ENCODE measurements at places on chromosomes 4 and X.

DNA sequence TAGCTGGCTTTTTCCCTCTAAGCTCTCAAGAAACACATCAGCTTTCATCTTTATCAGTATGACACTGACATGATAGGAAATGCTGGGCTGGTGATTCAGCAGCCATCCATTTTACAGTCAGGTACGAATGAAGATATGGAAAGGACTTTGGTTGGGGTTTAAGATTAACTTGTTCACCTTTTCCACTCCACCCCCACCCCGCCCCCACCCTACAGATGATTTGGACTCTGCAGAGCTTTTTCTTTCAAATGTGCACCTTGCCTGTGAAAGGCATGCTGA is 132.6 kb downstream of the AKAP4 start:
- no peak for DNase-seq

- DNase-seq, result no peak
Measured at GRCh38 chrX:132673331-132673730, 184.5 kb upstream of the MBNL3 start.

DNA sequence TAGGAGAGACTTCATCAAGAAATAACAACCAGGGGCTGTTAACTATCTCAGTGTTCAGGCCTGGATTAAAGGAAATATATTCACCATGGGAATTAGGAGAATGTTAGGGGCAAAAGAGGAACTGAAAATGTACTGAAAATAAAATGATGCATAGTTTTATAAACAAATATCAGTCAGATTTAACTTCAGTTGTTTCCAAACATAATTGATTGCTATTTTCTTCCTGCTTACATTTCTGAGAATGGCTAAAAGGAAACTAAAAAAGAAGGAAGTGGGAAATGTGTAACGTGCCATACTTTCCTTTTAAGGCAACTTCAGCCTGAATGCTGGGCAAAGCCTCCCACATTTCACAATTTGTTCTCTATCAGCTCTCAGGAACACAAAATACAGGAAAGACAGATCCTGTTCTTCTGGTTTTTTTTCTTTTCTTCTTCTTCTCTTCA is 178.1 kb downstream of the MAML3 start:
- DNase-seq, result no peak

DNA sequence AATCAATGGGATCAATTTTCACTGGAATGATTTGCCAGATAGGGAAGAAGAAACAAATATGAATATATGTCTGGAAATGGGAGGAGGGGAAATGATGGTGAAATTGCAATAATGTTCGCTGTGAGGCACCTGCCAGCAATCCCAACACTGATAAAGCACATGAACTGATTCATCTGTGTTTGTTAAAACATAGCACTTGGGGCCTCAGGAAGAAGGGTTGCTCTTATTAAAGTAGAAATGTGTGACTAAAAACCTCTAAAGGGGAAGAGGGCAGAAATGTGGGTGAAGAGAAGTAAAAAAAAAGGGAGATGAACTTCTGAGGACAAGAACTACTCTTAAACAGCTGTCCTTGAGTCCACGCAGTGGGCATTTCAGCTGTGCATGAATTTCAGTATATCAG is 101.4 kb downstream of the C4orf51 start:
- DNase-seq, result no peak

DNA sequence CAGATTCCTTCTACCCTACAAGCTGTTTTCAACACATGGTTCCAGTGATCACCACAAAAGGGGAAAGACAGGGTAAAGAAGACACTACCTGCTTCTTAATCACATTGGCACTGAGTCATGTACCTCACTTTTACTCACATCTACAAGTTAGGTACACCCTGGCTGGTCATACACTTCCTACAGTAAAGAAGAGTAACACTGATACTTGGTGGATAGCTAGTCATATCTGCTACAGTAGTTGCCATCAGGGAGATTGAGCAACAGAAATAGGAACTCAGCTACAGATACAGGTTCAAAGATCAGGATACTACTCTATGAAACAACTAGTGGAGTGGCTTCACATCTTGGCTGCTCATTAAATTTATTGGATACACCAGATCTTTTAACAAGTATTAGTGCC is 105.4 kb upstream of the DIAPH2 start:
- no peak for DNase-seq

DNA sequence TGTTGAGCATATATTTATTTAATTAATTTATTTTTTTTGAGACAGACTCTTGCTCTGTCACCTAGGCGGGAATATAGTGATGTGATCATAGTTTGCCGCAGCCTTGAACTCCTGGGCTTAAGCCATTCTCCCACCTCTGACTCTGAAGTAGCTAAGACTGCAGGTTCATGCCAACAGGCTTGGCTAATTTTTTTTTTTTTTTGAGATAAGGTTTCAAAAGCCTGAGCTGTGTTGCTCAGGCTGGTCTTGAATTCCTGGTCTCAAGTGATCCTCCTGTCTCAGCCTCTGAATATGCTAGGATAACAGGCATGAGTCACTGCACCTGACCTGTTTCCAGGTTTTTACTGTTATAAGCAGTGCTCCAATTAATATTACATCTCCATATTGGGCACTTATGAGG is 4.8 kb downstream of the ADD1 start:
- no peak for DNase-seq

GRCh38 chrX:8916697-8917096 is 115.5 kb upstream of the FAM9A start:
- DNase-seq, result no peak

DNA sequence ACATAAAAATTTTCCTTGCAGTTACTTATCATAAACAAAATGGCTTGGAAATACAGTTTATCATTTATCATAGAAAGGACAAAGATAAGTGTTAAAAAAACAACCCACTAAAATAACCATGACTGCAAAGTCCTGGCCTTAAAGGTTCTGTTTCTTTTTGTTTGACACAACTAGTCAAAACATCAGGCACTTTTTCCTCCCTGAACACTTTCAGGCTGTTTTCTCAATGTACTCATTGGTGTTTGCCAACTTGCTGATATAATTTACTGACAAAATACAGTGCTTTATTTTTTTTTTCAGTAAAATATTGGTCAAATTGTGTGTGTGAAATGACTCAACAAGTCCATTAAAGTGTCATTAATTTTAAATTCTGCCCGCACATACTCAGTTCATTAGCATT is 156.6 kb downstream of the ADGRL3 start:
- no peak for DNase-seq

DNA sequence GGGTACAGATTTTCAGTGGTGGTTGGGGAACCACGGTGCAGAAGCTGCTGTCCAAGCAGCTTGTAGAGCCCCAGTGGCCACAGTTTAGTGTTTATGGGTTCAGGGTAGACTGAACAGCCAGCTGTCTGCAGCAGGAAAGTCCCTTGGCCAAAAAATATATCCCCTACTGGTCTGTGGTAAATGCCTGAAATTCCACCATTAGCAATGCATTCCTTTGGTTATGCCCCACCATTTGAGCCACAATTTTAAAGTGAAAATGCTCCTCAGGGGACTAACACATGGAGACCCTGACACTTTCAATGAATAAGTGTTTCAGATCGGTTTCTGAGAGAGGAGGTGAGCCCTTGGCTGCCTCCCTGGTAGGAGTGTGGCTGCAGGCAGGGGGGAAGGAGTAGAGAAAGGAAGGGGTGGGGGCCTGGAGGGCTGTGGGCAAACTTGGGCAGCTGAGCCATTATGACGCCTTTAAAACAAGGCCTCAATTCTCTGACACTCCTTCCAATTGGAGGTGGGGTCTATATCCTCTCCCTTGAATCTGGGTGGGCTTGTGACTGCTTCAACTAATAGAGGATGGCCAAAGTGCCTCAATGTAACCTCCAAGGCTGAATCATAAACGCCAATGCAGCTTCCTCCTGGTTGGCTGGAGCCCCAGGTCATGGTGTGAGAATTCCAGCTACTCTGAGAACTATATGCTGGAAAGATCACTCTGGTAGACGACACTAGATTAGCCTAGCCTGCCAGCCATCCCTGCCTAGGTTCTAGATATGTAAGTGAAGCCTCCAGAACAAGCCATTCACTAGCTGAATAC is 75.8 kb upstream of the ATP6AP2 start:
- DNase-seq, result no peak

GRCh38 chr4:65670331-65671031 is at the start of gene EPHA5:
TSS of gene EPHA5 (minus strand) at chr4:65670489. CDS start at chr4:65669742, 747 bp downstream.
- peak; percentile 88 for DNase-seq

- no peak for DNase-seq
Measured at GRCh38 chrX:127621780-127622179, 430.4 kb downstream of the ACTRT1 start.

DNA sequence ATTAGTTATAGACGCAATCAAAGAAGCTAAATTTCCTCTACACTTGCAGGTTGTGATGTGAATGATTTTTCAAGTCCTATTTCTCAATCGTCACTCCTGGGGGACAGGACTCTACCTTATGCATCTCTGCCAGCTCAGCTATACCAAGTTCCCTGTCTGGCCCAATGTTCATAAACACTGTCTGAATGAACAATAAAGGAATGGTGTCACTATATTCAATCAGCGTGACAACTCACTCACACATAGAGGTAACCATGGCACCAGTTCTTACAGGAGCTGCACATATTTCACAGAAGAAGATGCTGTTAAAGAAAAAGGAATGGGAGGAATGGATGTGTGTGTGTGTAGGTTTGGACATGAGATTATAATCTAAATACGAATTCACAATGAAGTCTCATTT is 280.6 kb downstream of the PPP1R2C start:
- no peak for DNase-seq

DNA sequence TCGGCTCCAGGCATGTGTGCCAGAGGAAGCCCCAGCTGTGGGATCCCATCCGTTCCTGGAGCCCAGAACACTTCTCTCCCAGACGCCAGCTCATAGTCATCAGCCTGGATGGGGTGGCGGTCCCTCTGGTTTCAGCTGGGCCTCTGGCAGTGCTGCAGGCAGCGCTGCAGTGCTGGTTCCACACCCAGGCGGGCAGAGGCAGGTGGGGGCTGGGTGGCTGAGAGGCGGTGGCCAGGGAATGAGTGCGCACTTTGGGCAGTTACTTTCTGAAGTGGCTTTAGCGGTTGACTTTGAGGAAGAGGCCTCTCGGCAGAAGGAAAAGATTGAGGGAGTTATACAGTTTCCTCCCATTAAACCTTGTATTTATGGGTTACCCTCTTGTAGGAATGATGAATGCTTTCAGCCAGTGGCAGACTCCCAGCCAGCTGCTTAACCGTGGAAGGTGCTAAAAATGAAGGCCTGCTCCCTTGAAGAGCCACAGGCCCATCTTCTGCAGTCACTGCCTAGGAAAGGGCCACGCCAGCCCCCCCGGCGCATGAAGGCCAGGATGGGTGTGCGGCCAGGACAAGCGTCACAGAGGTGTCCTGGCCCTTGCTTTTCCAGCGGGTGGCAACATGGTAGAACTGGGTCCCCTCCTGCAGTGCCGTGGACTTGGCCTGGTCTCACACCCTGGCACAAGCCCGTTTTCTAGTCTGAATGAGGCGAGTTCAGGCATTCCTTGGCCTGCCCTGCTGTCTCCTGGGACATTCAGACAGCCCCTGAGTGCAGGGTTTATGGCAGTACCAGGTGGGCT is 9.9 kb downstream of the TADA2B start:
- DNase-seq, result no peak

- no peak for DNase-seq
Measured at GRCh38 chr4:55258152-55258865, 87.7 kb upstream of the SRD5A3 start.

DNA sequence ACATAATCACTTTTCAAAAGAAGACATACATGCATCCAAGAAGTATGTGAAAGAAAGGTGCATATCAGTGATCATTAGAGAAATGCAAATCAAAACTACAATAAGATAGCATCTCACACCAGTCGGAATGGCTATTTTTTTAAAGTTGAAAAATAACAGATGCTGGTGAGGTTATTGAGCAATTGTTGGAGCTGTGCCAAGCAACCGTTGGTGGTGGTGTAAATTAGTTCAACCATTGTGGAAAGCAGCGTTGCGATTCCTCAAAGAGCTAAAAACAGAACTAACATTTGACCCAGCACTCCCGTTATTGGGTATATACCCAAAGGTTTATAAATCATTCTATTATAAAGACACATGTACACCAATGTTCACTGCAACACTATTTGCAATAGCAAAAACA is 14.2 kb downstream of the COX7B2 start:
- DNase-seq, result no peak

DNA sequence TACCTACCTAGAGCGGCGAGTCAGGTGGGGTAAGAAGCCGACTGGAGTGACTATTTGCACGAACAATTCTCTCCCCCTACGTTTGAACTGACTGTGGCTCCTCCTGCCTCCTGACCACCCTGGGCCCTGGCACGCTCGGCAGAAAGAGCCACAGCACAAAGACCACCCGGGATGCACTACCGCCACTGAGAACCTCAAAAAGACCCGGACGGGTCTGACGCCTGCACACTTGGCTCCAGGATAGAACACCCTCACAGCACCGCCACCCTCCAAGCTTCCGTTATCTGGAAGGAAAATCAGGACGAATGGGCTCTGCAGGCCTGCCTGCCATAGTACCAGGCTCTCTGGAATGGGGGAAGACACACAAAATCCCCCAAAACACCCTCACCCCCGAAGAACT is 2.2 kb downstream of the LRPAP1 start:
- peak; percentile 37 for DNase-seq

- DNase-seq, result no peak
Measured at GRCh38 chr4:53629296-53629695, 38.0 kb upstream of the LNX1 start.

DNA sequence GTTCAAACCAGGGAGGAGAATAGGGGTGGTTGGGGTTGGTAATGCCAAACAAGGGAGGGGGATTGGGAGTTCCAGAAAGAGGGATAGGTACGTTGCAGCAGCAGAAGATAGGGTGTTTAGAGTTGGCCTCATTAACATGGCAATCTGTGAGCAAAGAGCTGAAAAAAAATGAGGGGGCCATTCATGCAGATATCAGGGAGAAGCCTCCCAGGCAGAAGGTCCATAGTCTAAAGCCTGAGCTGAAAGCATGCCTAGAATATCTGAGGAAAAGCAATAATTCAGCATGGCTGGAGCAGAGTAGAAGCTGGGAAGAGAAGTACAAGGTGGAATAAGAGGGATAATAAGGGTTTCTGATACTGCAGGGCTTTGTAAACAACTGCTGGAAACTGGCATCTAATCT is 550.9 kb upstream of the LCORL start:
- DNase-seq, result no peak

GRCh38 chrX:137930533-137930932 is 364.6 kb downstream of the ZIC3 start:
- DNase-seq, result no peak

- DNase-seq, result no peak
Measured at GRCh38 chrX:110402091-110402849, 43.6 kb downstream of the RTL9 start.

DNA sequence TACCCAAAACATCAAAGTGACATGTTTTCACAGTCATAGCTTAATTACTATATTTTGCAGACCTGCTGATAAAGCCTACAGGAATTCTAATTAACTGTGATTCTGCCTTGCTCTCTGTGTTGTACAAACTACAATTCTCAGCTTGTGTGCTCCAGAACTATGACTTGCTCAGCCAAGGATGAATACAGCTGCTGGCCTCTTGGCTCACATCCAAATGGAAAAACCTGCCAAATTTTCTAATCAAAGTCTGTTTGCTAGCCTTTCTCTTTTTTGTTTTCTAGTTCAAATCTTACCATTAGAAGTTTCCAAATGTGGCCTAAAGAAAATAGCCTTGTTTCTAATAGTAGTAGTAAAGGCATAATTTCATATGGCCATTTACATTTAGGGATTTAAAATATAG is 1176.8 kb downstream of the FAM133A start:
- DNase-seq, result no peak

Measured in ecto neural progenitor cell (in vitro differentiated cells).